ENCODE measurements at places on chromosomes 7 and 10. TPM values are rescaled to one million over a fixed set of nuclear protein-coding genes. Genes with fewer than 3 reads are reported as not detected.

Gene BICC1
- total RNA-seq: under 0.01 TPM

Gene AKR1C4
- total RNA-seq: 0.09 TPM

Gene FAM25C
- total RNA-seq: not detected

Gene FBXL13
- 0.22 TPM for total RNA-seq

Gene CFTR
- not detected for total RNA-seq

Gene SPDYE11
- not detected for total RNA-seq

Gene TBX20
- not detected for total RNA-seq

Gene RGR
- total RNA-seq: not detected

Gene MSMB
- total RNA-seq: not detected

Data from dermis lymphatic vessel endothelial cell (primary cell).